GM19239 (cell line): ENCODE measurements at places on chromosomes 4 and X.

GRCh38 chr4:7813674-7814073 lies 126.0 kb downstream of the AFAP1 start:
- no peak for DNase-seq

DNA sequence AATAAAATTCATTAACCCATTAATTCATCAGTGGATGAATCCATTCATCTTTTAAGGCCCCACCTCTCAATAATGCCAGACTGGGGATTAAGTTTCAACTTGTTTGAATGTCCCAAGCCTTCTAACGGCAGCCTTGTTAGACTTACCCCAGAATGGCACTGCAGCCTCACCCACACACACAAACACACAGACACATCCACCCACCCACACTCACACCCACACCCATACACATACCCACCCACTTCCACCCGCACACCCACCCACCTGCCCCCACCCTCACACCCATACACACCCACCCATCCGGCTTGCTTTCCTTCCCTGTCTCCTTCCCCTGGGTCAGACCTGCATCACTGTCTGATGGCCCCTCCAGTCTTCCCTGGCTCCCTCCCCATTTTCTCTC lies 102.6 kb downstream of the ARHGAP10 start:
- no peak for DNase-seq

DNA sequence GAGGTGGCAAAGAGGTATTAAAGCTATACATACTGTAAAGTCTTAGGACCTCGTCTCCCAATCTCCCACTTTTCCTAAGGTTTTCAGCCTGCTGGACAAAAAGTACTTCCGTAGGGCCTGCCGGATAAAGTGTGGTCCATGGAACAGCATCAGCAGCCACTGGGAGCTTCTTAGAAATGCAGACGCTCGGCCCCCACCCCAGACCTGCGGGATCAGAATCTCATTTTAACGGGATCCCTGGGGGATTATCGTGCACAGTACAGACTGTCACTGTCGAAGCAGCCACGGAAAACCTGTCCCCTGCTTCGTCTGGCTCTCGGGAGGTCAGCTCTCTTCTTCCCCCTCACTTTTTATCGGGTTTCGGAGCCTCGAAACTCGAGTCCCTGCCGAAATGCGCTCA lies 802 bp downstream of the ADGRG2 start:
- no peak for DNase-seq

- DNase-seq = no peak
Measured at GRCh38 chr4:37726666-37727065, 40.5 kb upstream of the RELL1 start.

GRCh38 chr4:108116423-108117168 lies 52.1 kb downstream of the LEF1 start:
- no peak for DNase-seq

GRCh38 chr4:113144091-113144490 lies 94.6 kb downstream of the ANK2 start:
- DNase-seq = no peak

DNA sequence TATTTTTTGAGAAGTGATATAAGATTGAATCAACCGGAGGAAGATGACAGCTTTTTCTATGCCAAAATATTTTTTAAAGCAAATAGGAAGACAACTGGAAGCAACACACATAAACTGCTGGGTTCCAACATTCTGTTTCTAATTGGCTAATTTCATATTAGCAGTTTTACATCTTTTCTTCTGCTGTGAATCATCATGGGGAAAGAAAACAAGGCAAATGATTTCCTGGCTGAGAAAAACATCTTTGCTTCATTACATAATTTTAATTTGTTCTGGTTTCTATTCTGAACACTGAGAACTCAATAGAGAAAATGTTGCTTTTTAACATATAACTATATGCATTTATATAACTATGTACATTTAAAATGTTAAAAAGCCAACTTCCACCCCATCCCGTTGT lies 2518.5 kb downstream of the ARAP2 start:
- no peak for DNase-seq
